Stimulated activated CD8-positive, alpha-beta memory T cell treated with anti-CD3 and anti-CD28 coated beads, Interleukin-4, amount 100 ng/mL, for 1 hour (primary cell): ENCODE measurements at places on chromosomes 6 and 20.

DNA sequence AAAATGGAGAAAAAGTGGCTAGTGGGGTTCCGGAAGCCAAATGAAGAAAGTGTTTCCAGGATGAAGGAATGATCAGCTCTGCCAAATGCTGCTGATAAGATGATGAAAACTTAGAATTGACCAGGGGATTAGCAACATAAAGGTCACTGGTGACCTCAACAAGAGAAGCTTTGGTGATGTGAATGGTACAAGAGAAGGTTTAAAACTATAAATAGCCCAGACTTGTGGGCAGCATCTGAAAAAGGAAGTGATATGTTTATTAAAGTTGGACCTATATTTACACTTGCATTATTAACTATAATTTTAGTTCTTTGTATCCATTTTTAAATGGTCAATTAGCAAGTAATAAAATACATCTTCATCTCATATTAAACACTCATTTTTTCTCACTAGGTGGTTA lies 45.1 kb downstream of the CGA start:
- no peak for DNase-seq

DNA sequence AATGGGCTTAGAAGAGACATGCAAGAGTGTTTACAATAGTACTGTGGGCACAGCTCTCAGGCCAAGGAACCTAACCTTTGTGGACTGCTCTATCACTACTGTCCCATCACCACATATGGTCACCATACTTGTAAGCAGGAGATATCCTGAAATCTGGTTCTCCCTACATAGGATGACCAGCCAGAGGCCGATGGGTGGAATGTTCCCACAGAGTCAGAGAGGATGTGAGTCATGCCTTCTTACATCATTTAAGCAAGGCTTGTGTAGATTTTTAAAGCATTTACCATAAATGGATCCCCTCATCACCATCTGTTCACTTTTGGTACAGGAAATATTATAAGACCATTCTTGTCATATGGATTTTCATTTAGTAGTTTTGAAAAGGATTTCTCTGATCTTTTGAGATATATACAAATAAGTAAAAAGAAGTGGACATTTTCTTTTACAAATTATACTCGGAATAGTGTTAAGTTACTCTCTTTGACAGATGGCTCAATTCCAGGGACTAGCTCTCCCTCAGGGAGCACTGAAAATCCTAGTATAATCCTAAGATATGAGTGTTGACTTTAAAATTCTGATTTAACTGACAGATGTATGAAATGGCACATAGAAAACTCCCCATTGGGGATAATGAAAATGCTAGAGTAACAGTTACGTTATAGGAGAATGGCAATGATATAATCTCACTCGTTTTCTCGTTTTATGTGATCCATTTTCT lies 6.6 kb downstream of the HTR1B start:
- DNase-seq = no peak

DNA sequence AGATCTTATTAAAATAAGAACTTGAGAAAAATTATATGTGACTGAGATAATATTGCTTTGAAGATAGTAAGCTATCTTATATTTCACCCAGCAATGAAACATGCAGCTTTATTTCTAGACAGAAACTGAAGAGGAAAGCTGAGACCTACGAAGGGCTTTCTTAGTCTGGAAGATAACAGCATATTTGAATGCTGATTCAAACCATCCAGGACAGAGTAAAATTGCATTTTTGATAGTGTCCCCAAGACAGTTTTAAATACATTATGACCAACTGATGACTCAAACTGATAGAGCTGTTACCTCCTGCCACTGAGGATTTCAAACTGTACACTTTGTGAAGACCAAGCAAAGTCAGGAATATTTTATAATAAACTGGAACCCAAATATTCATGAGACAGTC lies 409.6 kb downstream of the GRIK2 start:
- no peak for DNase-seq

- DNase-seq = no peak
These were observed 3.6 kb upstream of the KIF25 start for GRCh38 chr6:167993831-167994230.

DNA sequence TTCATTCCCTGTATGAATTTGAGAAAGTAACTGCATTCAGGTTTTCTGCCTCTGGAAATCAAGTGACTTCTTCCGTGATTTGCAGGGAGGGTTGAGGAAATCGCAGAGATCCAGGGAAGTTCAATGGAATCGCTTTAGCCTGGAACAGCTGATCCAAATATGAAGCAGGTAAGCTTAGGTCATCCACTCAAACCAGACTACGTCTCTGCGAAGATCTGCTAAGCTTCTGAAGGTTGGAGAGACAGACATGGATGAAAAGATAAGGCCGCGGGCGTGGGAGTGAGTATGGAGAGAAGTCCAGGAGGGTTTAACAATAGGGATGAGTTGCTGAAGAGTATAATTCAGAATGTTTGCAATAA lies 34.2 kb upstream of the BTN3A2 start:
- DNase-seq = no peak

DNA sequence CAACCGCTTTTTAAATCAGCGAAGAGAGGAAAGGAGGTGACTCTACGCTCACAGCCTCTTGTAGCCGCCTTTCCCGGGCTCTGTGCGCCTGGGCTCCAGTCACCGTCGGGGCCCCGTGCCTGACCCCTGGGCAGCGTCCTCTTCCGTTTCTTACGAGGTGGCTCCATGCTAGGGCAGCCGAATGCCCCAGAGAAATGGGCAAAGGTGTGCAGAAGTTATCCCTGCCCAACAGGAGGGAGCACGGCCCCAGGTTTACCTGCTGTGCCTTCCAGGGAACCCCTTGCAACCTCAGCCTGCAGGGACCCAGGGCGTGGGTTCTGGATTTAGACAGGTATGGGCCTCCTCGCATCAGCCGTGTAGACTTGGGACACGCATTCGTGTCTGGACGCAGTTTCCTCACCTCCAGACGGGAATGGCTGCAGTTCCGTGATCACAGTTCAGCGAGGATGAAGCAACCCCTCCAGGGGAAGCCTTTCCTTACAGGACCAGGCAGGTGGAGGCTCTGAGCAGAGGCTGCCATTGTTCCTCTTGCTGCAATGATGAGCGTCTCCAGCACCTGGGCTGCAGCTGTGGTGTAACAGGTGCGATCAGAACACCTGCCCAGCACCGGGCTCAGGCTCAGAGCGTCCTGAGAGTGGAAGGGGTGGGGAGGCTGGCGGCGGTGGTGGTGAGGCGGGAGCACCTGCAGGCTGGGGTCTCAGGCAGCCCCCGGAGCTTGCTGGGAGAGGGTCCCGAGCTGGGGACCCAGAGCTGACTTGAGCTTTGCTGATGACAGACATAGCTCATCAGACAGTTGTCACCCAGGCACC lies 81.3 kb upstream of the BHLHE23 start:
- DNase-seq = no peak

- no peak for DNase-seq
These were observed 178.1 kb upstream of the MOCS1 start for GRCh38 chr6:40112350-40112749.

DNA sequence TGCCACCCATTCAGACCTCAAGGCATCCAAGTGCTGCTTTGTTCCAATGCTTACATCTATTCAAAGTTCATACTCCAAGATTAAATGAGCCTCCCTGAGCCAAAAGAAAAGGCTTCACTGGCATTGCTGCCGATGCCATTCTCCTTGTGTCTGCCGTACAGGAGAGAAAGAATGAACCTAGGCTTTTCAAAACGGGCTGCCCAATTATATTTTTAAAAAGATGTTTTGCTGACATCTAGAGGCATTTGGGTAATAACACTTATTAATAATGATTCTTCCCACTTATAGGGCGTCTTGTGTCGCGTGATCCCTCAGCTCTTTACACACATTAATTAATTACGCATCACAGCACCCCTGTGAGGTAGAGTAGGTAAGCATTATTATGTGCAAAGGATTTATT lies 545.6 kb downstream of the PKHD1 start:
- no peak for DNase-seq

GRCh38 chr20:12928755-12929401 lies 79.9 kb upstream of the SPTLC3 start:
- no peak for DNase-seq

DNA sequence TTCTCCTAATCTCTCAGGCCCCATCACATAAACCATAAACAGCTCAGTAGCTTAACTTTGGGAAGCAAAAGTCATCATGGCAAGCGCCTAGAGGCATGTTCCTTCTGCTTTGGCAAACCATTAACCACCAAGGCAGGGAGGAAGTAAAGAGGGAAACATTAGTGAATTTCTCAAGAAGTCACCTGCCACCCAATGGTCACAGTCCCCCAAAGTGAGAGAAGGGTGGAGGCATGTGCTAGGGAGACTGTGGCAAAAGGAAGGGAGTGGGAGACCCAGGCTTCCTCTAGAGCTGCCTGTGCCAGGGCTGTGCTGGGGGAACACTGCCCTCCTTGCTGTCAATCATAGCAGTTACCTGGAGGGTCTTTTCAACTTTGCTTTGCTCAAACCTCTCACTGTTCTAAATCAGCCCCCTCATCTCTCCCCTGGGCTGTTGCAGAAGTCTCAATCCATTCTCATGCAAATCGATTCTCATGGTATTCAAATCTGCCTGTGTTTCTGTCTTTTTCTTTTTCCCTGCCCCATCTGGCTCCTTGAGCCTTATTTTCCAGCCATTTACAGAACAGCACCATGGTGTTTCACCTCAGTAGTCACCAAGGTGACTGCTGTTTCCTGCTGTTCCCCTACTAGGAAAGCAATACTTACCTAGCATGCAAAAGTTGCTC lies 1.8 kb upstream of the RNF24 start:
- DNase-seq = no peak

DNA sequence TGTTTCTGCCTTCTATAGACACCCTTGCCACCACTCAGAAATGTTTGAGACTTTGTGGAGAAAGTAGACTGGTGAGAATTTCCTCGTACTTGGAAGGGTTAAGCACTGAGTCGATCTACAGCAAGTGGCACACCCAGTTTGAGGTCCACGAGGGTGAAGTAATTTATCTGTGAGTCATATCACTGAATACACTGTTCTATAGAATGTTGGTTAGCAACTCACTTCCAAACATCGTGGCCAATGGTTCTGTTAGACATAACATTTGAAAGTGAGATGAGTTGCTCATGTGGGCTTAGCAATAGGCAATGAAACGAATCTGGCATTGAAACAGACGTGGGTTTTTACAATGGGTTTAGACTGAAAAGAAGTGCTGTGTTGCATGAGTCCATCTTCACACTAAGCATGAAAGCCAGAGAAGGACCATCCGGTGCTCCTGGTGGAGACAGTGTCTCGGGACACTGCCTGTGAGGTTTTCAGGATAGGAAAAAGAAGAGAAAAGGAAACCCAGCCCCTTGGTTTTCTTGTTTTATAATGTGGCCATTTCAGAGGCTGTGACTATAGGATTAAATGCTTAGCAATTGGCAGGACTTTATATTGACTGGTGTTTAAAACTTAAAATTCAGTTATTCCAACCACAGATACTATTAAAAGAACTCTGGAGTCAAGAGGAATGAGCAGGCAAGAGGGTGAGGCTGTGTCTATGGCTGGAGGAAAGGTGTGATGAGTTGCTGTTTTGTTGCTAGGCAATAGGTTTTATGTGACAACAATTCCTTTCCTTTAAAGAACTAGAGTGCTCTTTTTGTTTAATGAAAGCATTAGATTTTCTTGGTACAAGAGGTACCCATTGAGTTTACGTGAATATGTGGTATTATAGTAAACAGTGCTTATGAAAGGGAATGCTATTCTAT lies 31.0 kb upstream of the EZR start:
- no peak for DNase-seq

GRCh38 chr20:37390503-37390890 lies 44.6 kb downstream of the SRC start:
- DNase-seq = no peak

GRCh38 chr20:24736131-24736843 lies 212.8 kb upstream of the CST7 start:
- DNase-seq = no peak

DNA sequence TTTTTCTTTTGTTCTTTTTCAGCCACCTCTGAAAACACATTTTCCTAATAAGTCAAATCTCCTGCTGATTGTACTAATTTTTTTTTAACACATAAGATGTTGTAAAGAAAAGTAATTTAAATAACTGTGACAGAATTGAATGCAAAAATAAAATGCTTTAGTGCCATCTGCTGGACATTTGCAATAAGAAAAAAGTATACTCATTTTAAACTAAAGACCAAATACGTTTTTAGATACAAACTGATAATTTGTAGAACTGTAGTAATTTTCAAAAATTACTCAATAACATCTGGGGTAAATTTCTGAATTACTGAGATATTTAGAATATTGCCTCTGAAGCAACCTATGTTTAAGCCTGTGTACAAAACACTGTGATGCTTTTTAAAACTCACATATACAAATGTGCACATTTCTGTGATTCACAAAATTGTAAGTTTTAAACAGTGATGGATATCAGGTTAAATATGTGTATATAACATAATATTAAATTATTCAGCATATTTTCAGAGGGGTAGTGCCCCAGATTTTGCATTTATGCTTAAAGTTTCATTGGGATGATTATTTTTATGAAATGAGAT lies 198.7 kb downstream of the RIMS1 start:
- no peak for DNase-seq

DNA sequence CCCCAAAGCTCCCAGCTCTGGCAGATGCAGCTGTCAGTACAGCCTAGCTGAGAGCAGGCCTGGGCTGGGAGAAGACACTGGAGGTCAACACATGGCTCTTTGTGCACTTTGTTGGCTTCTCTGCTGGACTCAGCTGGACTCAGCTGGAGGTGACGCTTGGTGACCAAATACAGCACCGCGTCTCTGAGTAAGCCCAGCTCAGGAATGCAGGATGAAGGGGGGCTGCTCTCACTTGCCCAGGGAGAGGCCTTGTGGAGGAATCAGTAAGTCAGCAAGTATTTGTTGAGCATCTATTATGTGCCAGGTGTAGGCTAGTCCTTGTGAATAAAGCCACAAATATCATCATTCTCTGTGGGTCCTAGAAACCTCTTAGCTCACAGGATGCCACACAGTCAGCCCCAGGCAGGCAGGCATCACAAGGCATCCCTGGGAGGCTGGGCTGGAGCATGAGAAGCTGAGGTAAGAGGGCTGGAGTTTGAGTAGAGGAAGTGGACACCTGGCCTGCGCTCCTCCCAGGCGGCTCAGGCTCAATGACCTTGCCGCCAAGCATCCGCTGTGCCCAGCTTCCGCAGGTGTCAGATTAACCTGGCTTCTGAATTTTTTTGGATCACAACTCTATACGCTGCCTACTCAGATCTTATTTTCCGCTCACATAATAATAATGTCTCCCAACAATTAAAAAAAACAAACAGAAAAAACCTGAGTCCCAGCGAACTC lies 95.4 kb downstream of the TMEM170B start:
- DNase-seq = no peak

DNA sequence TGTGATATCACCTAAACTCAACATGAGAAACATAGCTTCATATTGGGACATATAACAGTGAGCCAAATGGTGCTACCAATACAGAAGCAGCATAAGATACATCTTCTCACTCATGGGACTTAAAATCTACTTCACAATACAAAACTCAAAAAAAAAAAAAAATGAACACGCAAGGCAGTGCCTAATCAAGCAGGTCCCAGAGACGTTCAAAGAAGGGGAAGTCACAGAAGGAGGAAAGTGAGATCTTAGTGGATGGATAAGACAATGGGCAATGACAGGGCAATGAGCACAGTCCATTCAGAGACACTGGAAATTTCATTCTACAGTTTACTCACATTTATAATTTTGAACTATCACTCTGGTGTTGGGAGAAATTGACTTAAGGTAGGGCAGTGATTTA lies 88.3 kb downstream of the FAM50B start:
- no peak for DNase-seq
